SK-MEL-5 (cell line): ENCODE measurements at places on chromosomes 16 and 17. TPM values are rescaled to one million over a fixed set of nuclear protein-coding genes. Genes with fewer than 3 reads are reported as not detected.

DNA sequence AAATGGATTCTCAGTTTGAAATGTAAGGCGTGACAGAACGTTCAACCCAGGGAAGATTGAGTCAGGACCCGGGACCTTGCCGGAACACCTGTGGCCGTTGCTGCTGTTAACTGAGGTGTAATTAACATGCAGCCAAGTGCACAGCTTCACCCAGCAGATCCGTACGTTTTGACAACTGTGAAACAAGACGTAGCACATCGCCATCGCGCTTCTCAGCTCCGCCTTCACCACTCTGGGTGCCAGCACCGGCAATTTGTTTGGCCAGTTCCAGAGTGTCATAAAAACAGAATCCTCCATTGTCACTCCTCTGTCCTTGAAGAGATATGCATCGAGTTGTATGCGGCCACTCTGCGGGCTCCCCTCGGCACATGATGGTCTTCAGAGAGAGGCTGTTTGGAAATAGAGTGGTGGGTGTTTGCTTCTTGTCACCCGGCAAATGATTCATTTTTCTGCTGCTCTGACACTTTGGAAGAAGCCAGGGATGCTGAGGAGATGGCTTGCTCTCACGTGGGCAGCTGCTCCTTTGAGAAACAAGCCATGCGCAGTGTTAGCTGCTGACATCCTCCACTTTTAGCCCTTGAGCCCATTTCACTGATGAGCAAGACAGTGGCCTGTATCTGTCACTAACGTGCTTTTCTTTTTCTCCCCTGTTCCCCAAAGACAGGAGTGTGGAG lies 22.6 kb downstream of the NAA60 start:
- DNase-seq, result no peak

GRCh38 chr16:11035096-11035495 lies 90.7 kb downstream of the CLEC16A start:
- DNase-seq, result no peak

DNA sequence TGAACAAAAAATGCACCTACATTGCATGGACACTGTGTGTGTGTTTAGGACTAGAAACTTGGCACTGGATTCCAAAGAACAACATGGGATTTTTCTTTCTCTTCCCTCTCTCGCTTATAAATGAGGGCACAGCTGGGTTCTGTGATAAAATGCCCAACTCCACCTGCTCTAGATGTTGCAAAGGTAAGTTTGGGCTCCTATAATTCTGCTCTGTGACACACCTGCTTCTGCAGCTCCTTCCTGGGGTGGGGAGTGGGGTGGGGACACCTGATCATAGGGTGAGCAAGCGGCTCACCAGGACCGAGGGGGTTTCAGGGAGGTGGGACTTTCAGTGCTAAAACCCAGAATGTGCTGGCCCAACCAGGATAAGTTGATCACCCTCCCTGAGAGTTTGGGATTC lies 104.3 kb downstream of the AXIN2 start:
- DNase-seq, result no peak

Gene TSNAXIP1
- 0.26 and 0.35 TPM in 2 replicates for total RNA-seq

DNA sequence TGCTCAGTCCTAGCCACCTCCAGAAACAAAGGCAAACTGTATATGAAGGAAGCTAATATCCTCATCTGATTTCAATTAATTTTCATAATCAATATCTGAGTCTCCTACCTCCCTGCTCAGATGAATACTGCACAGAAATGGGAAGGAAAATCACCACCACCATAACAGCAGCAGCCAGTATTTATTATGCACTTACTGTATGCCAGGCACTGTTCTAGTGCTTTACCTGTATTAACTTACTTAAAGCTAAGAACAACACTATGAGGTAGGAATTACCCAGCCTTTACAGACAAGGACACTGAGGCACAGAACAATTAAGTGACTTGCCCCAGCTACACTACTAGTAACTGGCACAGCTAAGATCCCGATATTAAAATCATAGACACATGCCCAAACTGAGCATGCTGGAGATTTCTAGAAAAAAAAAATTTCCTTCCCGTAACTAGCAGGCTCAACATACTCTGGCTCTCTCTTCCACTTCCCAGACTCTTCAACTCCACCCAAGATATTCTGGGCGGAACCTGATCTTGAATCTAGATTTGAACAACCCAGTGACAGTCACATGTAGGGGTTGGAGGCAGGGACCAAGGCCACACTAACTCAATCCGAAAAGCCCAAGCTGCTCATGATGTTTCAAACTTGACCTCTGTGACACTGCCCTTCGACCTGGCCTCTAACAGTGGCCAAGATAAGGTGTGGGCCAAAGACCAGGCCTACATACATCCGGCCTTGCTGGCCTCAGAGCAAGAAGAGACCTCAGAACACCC lies 3.9 kb downstream of the TRIM25 start:
- no peak for DNase-seq

DNA sequence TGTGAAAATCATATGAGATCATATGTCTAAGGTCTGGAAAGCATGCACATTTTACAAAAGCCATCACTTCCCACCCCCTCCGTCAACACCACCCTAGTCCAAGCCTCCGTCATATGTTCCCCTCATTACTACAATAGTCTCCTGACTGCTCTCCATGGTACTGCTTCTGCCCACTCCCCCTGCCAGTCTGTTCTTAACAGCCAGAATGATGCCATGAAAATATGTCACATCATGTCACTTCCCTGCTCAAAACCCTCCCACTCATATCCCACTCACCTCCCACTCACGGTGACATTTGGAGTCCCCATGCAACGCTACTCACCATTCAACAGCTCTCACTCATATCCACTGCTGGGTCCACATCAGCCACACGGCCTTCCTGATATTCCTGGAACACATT lies 432.3 kb downstream of the XYLT1 start:
- no peak for DNase-seq

Gene KRT12
- total RNA-seq, result 0.59 and 0.82 TPM in 2 replicates

GRCh38 chr16:24728891-24729242 lies 584 bp upstream of the TNRC6A start:
- no peak for DNase-seq

DNA sequence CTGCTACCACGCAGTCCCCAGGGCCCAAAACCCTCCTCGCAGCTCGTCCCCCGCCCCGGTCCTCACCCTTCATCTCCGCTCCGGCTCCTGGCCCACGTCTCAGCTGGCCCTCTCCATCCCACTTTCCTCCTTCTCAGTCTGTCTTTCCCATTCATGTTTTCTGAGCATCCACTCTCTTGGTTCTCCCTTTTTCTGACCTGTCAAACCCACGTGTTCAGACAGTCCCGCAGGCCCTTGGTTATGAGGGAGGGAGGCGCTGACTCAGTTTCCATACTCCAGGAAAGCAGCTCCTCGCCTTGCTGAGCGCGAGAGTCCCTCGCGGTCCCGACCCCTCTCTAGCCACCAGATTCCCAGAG lies 392 bp upstream of the HID1 start:
- DNase-seq, result no peak

DNA sequence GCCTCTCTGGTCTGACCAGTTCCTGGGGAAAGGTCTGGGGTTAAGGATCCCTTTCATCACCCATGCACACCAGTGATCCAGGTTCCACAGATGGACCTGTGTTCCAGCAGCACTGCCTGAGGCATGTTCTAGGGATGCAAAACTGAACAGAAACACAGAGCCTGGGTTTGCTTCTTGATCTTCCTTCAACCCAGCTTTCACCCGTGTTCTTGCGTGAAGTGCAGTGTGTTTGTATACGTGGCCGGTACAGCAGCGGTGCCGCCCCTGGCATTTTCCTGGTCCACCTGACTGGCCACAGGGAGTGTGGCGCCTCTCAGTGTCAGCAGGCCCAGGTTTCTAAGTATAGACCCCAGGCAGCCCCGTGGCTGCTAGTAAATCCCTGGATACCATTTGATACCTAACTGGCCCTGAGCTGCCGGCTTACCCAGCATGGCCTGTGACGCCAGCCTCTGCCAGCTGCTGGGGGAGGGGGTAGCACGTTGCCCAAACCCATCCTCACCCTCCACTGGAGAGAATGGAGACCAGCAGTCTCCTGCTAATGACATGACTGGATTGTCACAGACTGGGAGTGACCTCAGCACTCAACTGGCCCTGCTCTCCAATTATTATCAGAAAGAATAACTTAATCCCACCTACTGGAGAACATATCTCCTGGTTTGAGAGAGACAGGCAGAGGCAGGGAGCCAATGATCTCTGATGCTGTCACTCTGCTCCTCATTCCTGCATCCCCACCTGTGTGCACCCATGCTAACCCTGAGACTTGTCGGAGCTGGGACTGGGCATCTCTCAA lies 59.2 kb upstream of the LGALS9 start:
- no peak for DNase-seq

Gene FBXW10B
- 0.16 TPM in 1 of 2 replicates, not detected in the other for total RNA-seq

DNA sequence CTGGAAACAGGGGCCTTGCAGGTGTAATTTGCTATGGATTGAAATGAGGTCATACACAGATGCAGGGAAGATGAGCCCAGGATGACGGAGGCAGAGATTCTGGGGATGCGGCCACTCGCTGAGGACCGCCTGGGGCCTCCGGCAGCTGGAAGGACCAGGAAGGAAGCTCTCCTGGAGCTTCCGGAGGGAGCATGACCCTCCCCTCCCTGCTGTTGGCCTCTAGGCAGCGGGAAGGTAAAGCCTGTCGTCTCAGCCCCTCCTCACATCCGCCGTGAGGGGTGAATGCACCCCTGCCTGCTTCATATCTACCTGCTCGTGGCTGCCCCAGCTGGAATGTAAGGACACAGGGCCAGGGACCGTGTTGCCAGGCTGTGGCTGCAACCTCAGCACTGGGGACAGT lies 29.1 kb upstream of the ZNF469 start:
- DNase-seq, result no peak

- DNase-seq, result no peak
These were observed 9.7 kb downstream of the KAT7 start for GRCh38 chr17:49798182-49798581.

DNA sequence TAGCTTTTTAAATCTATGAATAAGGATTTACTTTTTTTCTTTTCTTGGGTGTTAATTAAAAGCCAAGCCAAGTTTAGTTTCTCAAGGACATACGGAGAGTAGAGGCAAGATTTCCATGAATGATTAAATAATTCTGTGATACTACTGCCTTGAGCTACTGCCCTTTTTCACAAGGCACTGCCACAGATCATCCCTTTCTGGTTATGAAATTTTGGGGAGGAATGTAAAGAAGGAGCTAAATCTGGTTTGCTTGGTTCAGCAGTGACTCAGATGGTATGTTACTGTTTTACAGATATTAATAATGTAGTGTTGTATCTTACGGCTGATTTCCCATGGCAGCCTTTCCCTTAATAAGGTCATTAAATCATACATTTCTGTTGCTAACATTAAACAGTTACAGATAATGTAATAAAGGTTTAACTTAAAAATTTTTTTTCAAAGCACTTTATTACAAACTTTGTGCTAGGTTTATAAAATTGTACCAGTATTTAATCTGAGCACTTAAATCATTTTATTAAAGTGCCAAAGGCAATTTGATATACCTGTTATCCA lies 2.6 kb downstream of the WSB1 start:
- peak; percentile 37 for DNase-seq

- DNase-seq, result no peak
These were observed 13.0 kb downstream of the LCMT1 start for GRCh38 chr16:25124503-25124902.

DNA sequence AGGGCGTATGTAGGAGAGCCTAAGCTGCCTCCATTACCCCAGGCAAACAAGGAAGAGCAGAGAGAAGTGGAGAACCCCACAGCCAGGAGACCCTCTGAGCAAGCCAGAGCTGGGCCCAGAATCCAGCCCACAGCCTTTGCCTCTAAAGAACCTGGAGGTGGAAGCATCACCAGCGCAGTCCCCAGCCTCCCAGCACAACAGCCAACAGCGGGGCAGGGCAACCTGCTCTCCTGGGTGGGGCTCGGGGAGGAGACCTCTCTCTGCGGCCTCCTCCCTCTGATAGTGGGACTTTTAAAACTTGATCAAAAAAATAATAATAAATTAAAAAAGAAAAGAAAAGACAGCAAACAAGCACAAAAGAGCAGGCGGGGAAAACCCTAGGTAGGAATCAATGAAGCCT lies 45.9 kb downstream of the AXIN2 start:
- DNase-seq, result no peak

DNA sequence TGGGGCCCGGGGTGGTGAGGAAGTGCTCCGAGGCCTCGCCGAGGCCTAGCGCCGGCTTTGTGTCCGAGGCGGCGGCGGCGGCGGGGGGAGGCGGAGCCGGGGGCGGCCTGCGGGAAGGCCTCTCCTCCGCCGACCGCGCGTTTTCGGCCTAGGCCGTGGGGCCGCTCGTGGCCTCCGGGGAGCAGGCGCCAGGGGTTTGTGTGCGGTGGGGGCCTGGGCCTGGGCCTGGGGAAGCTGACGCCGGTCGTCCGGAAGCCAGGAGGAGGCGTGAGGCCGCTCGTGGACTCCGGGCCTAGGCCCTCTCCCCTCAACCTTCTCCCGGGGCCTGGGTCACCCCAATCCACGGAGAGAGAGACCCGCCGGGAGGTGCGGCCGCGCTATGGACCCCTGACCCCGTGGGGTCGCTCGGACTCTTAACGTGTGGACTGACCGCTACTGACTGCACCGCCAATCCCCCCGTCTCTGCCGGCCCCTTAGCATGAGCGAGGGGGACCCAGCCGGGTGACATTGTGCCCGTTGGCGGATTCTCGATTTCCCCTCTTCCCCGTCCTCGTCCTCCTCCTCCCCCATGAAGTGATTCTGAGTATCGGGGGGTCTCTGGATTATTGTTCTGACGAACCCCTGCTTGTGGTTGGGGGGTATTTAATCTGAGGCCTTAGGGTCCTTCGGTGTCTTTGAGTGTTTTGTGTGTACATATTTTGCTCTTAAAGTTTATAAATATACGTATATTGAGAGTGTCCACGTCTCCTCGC lies 660 bp downstream of the RBBP6 start:
- peak; percentile 28 for DNase-seq

GRCh38 chr17:40124279-40125141 lies 2.7 kb downstream of the MSL1 start:
- DNase-seq, result no peak

- no peak for DNase-seq
These were observed 35.2 kb downstream of the SRL start for GRCh38 chr16:4206680-4207079.

DNA sequence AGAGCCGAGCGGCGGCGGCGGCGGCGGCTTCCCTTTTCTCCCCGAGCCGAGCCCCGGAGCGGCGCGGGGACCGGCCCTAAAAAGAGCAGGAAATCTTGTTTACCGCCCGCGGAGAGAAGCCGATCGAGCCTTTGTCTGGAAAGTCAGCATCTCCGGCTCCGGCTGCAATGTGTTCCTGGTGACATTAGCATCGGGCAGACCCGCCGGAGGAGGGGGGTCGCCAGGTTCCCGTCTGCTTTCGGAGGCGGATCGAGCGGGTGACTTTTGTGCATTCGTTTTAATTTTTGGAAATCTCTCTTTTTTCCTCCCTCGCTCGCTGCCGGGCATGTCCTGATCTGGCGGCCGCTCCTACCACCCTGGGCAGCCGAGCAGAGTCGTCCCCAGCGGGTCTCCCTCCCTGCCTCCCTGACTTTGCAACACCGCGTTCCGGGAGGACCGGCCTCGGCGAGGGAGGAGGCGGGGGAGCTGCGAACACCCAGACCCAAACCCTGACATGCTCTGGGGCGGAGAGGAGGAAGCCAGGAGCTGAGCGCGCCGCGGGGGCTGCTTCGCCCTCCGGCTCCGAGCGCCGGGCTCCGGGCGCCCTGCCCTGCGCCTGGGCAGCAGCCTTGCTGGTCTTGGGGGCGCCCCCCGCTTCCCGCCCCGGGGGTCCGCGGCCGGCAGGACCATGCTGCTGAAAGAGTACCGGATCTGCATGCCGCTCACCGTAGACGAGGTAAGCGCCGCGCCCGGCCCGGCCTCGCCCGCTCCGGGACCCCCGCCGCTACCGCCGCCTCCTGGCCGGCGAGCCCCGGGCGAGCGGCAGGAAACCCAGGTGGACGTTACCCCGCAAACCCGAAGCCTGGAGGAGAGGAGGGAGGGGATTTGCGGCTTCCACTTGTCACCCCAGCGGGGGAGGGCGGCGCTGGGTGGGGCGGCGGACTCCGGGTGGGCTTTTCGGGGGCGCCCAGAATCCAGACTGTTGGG lies 690 bp downstream of the PITPNC1 start:
- peak; percentile 50 for DNase-seq

- no peak for DNase-seq
These were observed 129.7 kb upstream of the GSE1 start for GRCh38 chr16:85483424-85483823.
